Left ventricle myocardium inferior (tissue), 1 donor: ENCODE measurements at places on chromosomes 11 and 22.

DNA sequence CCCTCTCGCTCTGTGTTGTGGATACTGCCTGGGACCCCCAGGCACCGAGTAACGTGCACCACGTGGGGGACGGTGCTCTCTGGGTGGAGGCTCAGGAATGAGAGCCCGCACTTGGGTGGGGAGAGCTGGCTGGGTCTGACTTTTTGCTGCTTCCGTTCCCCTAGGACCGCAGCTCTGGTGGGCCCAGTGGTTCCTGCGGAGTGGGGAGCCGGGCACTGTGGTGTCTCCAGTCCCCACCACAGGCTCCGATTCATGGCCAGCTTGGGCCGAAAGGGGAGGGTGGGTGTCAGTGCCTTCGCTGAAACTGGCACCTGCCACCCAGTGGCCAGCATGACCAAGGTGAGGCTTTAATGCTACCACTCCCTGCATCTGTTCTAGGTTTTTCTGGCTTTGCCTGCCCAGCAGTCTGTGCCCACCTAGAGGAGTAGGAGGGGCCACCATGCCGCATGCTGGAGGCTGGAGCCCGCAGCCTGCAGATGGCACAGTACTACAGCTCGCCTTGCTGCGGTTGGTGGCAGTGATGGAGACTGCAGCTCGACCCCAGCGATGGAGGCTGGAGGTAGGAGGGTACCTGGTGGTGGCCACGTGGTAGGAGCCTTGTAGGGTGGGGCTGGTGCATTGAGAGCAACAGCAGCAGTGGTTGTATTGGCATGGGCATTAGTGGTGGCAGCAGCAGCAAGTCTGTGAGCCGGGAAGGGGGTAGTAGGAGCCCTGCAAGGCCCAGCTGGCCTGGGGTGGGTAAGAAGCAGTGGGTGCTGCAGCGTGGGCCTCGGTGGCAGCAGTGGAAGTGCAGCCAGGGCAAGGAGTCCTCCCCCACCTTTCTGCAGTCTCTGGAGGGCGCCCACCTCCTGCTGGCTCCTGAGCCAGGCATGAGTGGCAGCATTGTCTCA, 118.8 kb upstream of the VPREB1 start:
- no peak for DNase-seq

DNA sequence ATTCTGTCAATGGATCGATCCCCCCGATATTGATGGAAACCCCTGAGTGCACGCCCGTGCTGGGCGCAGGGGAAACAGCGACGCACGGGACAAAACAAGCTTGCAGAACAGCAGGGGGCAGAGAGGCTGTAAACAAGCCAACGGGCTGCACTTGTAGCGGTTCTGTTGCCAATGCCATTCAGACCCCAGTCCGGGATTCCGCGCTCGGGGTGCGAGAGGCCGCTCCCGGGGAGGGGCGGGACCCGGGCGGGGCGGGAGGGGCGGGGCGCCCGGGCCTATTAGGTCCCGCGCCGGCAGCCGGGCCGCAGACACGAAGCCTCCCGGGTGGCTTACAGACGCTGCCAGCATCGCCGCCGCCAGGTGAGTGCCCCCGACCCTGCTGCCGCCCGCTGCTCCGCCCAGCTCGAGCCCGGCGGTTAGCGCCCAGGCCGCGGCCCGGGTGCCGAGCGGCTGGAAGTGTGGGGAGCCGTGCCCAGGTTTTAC, at the start of gene BIK:
Gene BIK (plus strand): TSS at position 307 of the 483 bp plus-strand sequence. CDS start 13,273 bp downstream, outside the sequence.
- DNase-seq: peak; percentile 39

GRCh38 chr22:27372969-27373670, 428.4 kb downstream of the MN1 start:
- DNase-seq: no peak

GRCh38 chr11:10352921-10353550, 48.2 kb downstream of the ADM start:
- DNase-seq: no peak

DNA sequence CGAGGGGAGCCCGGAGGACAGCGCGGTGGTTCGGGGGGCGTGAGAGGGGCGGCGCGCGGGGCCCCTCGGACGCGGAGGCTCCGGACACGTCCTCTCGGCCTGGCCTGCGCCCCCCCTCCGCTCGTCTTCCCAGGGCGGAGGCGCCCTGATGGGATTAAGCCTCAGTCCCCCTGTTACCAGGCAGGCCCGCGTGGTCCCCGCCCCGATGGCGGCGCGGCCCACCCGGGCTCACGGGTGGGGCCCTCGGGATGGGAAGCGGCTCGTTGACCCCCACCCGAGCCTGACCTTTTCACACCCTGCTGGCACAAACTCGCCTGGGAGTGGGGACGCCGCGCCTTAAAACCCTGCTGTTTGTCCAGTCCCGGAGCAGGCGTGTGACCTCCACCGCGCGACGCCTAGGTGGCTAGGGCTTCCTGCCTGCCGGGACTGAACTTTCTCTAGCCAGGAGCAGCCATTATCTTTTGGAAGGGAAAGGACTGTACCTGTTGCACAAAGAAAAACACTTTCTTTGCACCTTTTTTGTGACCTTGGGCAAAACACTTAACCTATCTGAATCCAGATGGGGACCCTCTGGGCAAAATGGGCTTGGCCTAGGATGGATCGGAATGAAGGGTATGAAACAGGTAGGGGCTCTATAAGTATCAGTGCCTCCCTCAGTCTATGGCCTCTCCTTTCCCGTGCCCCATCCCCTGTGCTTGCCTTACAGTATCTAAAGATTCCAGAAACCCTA, 1.0 kb downstream of the KIAA1671 start:
- peak; percentile 53 for DNase-seq

DNA sequence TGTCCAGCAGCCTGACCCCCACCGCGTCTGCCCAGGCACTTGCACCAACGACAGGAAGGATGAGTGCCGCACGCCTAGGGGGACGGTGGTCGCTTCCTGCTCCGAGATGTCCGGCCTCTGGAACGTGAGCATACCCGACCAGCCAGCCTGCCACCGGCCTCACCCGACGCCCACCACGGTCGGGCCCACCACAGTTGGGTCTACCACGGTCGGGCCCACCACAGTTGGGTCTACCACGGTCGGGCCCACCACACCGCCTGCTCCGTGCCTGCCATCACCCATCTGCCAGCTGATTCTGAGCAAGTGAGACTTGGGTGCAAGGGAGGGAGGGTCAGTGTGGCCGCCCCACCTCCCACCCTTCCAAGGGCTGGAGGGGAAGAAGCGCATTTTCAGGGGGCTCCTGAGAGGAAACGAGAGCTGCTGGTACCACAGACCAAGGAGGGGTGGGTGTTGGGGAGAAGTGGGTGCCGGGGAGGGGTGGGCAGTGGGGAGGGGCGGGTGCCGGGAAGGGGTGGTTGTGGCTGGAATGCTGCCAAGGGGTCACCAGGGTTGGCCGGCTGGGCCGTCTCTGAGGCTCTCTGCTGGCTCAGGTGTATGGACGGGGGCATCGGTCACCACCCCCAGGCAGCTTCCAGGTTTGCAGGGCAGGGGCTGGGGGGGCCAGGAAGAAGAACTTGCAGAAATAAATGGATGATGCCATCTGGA, 27.7 kb upstream of the MUC5B start:
- peak; percentile 11 for DNase-seq

GRCh38 chr22:39359659-39360195, 9.9 kb downstream of the SYNGR1 start:
- DNase-seq: no peak

- DNase-seq: no peak
These were observed 1027.7 kb upstream of the CCDC90B start for GRCh38 chr11:84313830-84314359.

DNA sequence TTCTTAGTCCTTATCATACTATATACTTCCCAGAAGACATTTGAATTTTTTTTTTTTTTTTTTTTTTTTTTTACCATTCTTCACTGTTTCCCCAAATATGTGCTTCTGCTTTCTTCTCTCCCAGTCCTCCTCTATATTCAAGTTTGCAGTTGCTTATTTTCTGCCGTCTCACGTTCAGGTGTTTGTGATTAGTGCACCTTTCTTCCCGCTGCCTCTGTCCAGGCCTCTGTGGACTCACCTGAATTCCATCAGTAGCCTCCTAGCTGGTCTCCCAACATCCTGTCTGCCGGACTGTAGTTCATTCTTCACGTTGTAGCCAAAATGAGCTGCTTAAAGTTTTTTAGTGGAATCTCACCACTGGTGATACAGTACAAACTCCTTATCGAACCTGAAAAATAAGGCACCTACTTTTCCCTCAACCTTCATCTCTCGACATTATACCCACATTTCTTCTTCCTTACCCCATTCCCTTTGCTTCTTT, 795 bp upstream of the MSANTD4 start:
- DNase-seq: no peak

DNA sequence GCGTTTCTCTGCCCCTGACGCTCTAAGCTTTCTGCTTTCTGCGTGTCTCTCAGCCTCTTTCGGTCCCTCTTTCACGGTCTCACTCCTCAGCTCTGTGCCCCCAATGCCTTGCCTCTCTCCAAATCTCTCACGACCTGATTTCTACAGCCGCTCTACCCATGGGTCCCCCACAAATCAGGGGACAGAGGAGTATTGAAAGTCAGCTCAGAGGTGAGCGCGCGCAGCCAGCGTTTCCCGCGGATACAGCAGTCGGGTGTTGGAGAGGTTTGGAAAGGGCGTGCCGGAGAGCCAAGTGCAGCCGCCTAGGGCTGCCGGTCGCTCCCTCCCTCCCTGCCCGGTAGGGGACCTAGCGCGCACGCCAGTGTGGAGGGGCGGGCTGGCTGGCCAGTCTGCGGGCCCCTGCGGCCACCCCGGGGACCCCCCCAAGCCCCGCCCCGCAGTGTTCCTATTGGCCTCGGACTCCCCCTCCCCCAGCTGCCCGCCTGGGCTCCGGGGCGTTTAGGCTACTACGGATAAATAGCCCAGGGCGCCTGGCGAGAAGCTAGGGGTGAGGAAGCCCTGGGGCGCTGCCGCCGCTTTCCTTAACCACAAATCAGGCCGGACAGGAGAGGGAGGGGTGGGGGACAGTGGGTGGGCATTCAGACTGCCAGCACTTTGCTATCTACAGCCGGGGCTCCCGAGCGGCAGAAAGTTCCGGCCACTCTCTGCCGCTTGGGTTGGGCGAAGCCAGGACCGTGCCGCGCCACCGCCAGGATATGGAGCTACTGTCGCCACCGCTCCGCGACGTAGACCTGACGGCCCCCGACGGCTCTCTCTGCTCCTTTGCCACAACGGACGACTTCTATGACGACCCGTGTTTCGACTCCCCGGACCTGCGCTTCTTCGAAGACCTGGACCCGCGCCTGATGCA, at the start of gene MYOD1:
Gene MYOD1 (plus strand): TSS at position 544 of the 910 bp plus-strand sequence. CDS start 212 bp downstream, at position 756.
- DNase-seq: no peak

DNA sequence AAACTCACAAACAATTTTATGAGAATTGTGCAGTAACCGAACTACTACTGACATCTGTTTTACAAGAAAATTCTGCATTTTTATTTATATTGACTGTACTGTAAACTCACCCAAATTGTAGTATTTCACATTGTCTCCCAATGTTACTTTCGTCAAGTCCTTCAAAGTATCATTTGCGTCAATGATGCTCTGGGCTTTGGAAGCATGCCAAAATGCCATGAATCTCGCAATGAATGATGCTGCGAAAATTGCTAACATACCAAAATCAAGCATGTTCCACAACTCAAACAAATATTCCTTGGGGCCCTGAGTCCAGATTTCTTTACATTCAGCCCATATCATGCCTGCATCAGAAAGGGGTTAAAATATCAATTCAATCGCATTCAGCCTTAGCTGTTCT, 107.6 kb downstream of the TRPC6 start:
- no peak for DNase-seq

GRCh38 chr11:3655547-3655946, 10.6 kb downstream of the ART1 start:
- no peak for DNase-seq
